Left lung (tissue), 14 donors: ENCODE measurements at places on chromosomes 1 and 21. TPM values are rescaled to one million over a fixed set of nuclear protein-coding genes. Genes with fewer than 3 reads are reported as not detected.

TNFRSF18 gene
- 1.1 TPM for total RNA-seq

LRRN2 gene
- total RNA-seq: 2.5 TPM

DNA sequence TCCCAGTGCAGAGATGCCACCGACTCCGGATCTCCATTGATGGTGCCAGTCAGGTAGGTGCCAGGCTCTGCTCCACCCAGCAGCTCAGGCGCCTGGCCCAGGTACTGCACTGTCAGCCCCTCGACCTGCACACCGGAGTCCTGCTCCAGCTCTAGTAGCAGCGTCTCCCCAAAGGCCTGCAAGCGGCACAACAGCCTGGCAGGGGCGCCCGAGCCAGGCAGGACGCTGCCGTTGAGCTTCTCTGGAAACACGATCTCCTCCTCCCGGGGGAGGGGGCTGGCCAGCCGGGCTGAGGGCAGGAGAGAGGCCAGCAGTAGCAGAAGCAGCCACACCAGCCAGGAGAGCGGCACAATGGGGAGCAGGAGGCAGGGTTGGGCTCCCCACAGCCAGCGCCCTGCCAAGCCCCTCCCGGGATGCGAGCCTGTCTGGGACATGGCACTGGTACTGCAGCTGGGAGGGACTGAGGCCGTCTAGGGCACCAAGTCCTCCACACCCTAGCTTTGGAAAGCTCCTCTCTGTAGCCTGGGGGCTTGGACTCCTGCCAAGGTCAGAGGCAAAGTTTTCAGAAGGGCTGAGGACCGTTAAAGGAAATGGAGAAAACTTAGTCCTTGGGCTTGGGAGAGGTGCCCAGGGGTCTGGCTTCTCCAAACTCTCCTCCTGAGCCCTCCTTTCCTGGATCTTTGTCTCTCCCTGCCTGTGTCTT, 509 bp downstream of the ADAMTS4 start:
- DNase-seq: no peak
- H3K27ac ChIP-seq: peak overlapping the region; percentile 75
- H3K27me3 ChIP-seq: no peaks in the 10 kb centered on the region

DNA sequence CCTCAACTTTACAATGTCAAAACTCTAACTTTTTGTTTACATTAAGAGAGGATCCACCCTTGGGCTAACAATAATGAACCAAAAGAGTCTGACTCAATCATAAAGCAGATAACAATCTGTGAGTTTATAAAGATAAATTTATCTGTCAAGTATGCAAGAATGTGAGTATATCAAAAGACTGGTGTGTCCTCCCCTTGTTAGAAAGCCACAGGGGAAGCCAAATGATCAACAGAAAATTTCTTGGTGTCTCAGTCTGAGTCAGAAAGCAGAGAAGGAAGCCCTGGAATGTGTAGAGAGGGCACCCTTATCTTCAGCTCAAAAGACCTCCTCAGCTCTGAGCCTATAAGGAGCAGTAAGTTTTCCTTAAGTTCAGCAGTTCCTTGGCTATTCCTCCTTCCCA, 13.9 kb upstream of the PDIK1L start:
- no peaks in the 10 kb centered on the region for H3K27me3 ChIP-seq
- DNase-seq: no peak
- no peak overlapping the region for H3K27ac ChIP-seq
- peaks cover 7% of the 10 kb centered on the region for H3K4me1 ChIP-seq

HLCS gene
- total RNA-seq: 25.3 TPM

- H3K27ac ChIP-seq: no peak overlapping the region
- H3K4me3 ChIP-seq: no peak overlapping the region
- DNase-seq: peak; percentile 62
- H3K36me3 ChIP-seq: no peaks in the 10 kb centered on the region
Measured at GRCh38 chr21:45359451-45360217, 45.3 kb upstream of the COL18A1 start.

OLFM3 gene
- total RNA-seq: not detected

DNA sequence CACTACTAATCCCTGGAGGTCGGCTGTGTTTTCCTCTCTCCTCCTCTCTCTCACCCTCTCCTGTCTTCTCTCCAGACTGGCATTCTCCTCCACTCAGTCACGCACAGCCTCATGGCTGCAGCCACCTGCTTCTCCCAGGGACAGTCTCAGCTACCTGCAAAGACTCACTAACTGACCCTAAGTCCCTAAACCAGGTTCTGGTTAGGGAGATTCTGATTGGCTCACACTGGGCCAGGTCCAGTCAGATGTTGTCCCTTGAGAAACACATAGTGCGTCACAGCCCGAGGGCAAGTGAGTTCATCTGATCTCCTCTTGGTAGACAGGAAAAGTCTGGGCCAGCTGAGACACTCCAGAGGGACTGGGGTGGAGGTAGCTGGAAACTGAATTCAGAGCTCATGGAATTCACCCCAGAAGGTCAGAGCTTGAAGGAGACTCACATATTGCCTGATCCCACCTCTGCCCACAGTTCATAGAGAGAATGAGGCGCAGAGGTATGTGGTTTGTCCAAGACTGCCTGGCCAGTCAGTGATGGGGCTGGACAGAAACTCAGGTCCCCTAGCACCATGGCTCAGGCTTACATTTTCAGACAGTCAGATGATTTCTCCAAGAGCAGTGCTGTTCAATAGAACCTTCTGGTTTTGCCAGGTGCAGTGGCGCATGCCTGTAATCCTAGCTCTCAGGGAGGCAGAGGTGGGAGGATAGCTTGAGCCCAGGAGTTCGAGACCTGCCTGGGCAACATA, 40.4 kb upstream of the RPL11 start:
- no peak overlapping the region for H3K27ac ChIP-seq
- DNase-seq: no peak
- no peaks in the 10 kb centered on the region for H3K36me3 ChIP-seq
- H3K4me3 ChIP-seq: no peak overlapping the region
- H3K27me3 ChIP-seq: no peaks in the 10 kb centered on the region
- H3K4me1 ChIP-seq: no peaks in the 10 kb centered on the region

- no peak overlapping the region for H3K27ac ChIP-seq
- no peak for DNase-seq
- H3K4me1 ChIP-seq: no peaks in the 10 kb centered on the region
- H3K36me3 ChIP-seq: no peaks in the 10 kb centered on the region
Measured at GRCh38 chr1:220339581-220339980, 67.3 kb upstream of the RAB3GAP2 start.

- H3K4me3 ChIP-seq: no peak overlapping the region
- H3K27ac ChIP-seq: no peak overlapping the region
- H3K4me1 ChIP-seq: no peaks in the 10 kb centered on the region
- H3K27me3 ChIP-seq: no peaks in the 10 kb centered on the region
- DNase-seq: no peak
Measured at GRCh38 chr1:246809473-246809872, 85.3 kb downstream of the SCCPDH start.

CFAP45 gene
- 4.7 TPM for total RNA-seq

DIRAS3 gene
- total RNA-seq: 3.1 TPM

MROH9 gene
- not detected for total RNA-seq

- H3K27ac ChIP-seq: no peak overlapping the region
- H3K36me3 ChIP-seq: no peaks in the 10 kb centered on the region
- no peaks in the 10 kb centered on the region for H3K27me3 ChIP-seq
- DNase-seq: no peak
Measured at GRCh38 chr1:70720109-70720508, 309.0 kb downstream of the CTH start.

- no peak overlapping the region for H3K27ac ChIP-seq
- no peak for DNase-seq
- no peaks in the 10 kb centered on the region for H3K27me3 ChIP-seq
- peaks cover 6% of the 10 kb centered on the region for H3K4me1 ChIP-seq
- H3K4me3 ChIP-seq: no peak overlapping the region
Measured at GRCh38 chr1:206679738-206680211, 4.9 kb upstream of the MAPKAPK2 start.

GRCh38 chr1:96746440-96747420, 25.1 kb downstream of the PTBP2 start:
- no peak overlapping the region for H3K27ac ChIP-seq
- no peak for DNase-seq
- no peak overlapping the region for H3K4me3 ChIP-seq

PGLYRP3 gene
- total RNA-seq: not detected

JAK1 gene
- total RNA-seq: 162 TPM

TRIM17 gene
- total RNA-seq: 1.3 TPM

GRCh38 chr1:53367503-53368313, 39.8 kb upstream of the LRP8 start:
- no peak overlapping the region for H3K4me3 ChIP-seq
- DNase-seq: no peak
- peaks cover 12% of the 10 kb centered on the region for H3K4me1 ChIP-seq
- H3K36me3 ChIP-seq: no peaks in the 10 kb centered on the region
- no peak overlapping the region for H3K27ac ChIP-seq
- H3K27me3 ChIP-seq: no peaks in the 10 kb centered on the region

FMO4 gene
- total RNA-seq: 4.8 TPM

OR14I1 gene
- total RNA-seq: not detected

CORT gene
- 0.44 TPM for total RNA-seq

B3GALT2 gene
- 1.9 TPM for total RNA-seq

GRCh38 chr1:8219530-8219929, 98.4 kb upstream of the SLC45A1 start:
- no peaks in the 10 kb centered on the region for H3K36me3 ChIP-seq
- DNase-seq: no peak
- peaks cover 6% of the 10 kb centered on the region for H3K4me1 ChIP-seq
- H3K4me3 ChIP-seq: no peak overlapping the region
- H3K27ac ChIP-seq: no peak overlapping the region

BCAS2 gene
- total RNA-seq: 29.4 TPM

GRCh38 chr21:37744551-37744950, 171.7 kb downstream of the KCNJ6 start:
- H3K27ac ChIP-seq: no peak overlapping the region
- no peaks in the 10 kb centered on the region for H3K36me3 ChIP-seq
- H3K27me3 ChIP-seq: no peaks in the 10 kb centered on the region
- no peaks in the 10 kb centered on the region for H3K4me1 ChIP-seq

SLC1A7 gene
- total RNA-seq: 0.44 TPM

GRCh38 chr1:85240643-85241042, 18.8 kb downstream of the C1orf52 start:
- DNase-seq: no peak
- no peak overlapping the region for H3K4me3 ChIP-seq
- H3K36me3 ChIP-seq: no peaks in the 10 kb centered on the region
- H3K27ac ChIP-seq: peak overlapping the region; percentile 5
- no peaks in the 10 kb centered on the region for H3K27me3 ChIP-seq
- H3K4me1 ChIP-seq: peaks cover 7% of the 10 kb centered on the region

DNA sequence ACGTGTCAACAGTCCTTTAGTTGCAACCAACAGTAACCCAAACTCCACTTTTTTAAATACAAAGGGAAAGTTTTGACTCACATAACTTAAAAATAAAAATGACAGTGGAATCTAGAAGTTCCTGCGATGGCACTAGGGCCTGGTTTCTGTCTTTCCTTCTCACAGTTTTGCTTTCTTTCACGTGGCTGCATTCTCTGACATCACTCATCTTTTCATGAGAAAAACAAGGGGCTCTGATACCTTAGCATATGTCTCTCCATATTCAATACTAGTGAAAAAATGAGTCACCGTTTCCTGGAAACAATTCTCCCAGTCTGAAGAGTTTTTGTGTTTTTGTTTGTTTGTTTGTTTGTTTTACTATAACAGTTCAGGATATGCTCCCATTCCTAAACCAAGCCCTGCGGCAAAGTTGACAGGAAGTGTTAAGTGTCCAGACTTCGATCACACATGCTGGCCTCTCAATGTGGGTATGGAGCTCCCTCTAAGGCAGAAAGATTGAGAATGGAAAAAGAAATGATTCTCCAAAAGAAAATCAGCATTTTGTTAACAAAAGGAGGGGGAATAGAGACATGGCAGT, 483.3 kb downstream of the TTLL7 start:
- no peak overlapping the region for H3K4me3 ChIP-seq
- H3K36me3 ChIP-seq: no peaks in the 10 kb centered on the region

C8B gene
- 0.71 TPM for total RNA-seq

DNA sequence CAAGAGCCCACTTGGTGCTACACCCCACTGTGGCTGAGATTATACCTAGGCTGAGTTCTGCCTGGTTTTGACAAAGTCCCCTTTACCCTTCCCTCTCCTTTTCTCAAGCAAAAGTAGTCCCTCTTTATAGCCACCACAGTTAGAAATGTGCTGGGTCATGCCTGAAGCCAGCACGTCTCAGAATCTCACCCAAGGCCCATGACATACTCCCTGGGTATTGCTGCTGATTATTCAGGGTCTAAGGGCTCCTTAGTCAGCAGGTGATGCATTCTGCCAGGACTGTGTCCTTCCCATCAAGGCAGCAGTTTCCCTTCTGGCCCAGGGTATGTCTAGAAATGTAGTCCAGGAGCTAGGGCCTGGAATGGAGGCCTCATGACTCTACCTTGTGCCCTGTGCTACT, 67.3 kb upstream of the COX20 start:
- no peak overlapping the region for H3K4me3 ChIP-seq
- no peak for DNase-seq
- H3K27me3 ChIP-seq: no peaks in the 10 kb centered on the region
- no peaks in the 10 kb centered on the region for H3K4me1 ChIP-seq

GRCh38 chr1:31668303-31668883, 23.7 kb upstream of the PEF1 start:
- peaks cover 27% of the 10 kb centered on the region for H3K4me1 ChIP-seq
- no peak overlapping the region for H3K4me3 ChIP-seq
- peaks cover 24% of the 10 kb centered on the region for H3K27me3 ChIP-seq
- no peak for DNase-seq

DNA sequence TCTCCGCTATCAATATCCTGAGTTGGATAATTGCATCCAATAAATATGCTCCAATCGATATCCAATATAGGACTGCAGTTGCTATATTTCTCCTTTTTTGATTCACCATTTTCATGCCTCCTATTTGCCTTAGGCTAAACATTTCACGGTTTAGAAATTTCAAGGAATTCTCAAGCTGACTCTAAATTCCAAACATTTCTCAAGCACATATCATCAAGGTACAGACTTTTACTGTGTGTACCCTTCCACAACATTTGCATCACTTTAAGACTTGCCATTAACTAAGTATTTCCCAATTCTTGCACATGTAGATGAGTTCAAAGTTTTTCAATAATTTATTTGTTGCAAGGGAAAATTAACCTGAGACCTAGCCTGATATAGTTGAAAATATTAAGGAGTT, 795.2 kb upstream of the TMPRSS15 start:
- H3K27ac ChIP-seq: no peak overlapping the region
- H3K4me1 ChIP-seq: no peaks in the 10 kb centered on the region
- no peaks in the 10 kb centered on the region for H3K36me3 ChIP-seq
- no peak for DNase-seq

- no peaks in the 10 kb centered on the region for H3K27me3 ChIP-seq
- H3K4me1 ChIP-seq: no peaks in the 10 kb centered on the region
- no peak for DNase-seq
- no peak overlapping the region for H3K27ac ChIP-seq
- H3K36me3 ChIP-seq: no peaks in the 10 kb centered on the region
- H3K4me3 ChIP-seq: no peak overlapping the region
Measured at GRCh38 chr1:29636936-29637335, 400.6 kb downstream of the PTPRU start.

DNA sequence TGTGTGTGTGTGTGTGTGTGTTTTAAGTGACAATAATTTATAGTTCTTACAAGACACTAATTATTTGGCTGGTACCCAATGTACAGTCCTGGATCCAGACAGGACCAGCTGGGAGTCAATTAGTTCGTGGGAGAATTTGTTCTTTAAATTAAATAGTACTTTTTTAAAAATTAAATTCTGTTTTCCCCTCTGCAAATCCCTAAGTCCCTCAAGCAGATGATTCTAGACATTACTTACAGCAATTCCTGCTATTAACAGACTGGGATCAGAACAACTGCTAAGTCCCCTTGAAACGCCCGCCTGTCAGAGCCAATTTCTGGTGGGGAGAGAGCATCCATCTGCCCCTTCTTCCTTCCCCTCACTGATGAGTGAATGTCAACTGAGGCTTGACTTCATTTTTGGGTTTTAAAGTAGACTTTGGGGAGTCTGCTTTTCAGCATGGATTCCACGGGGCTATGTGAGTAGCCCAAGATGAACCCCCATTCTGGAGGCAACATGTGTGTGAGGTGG, 83.9 kb downstream of the SMYD2 start:
- no peak overlapping the region for H3K27ac ChIP-seq
- DNase-seq: no peak
- no peaks in the 10 kb centered on the region for H3K36me3 ChIP-seq
- no peaks in the 10 kb centered on the region for H3K27me3 ChIP-seq
- H3K4me1 ChIP-seq: no peaks in the 10 kb centered on the region
- no peak overlapping the region for H3K4me3 ChIP-seq
